Upper lobe of left lung (tissue), 6 donors: ENCODE measurements at places on chromosomes 7 and 10. TPM values are rescaled to one million over a fixed set of nuclear protein-coding genes. Genes with fewer than 3 reads are reported as not detected.

GRCh38 chr10:89503652-89504370 is 31.6 kb downstream of the SLC16A12 start:
- no peak overlapping the region for H3K27ac ChIP-seq
- DNase-seq: no peak
- no peaks in the 10 kb centered on the region for H3K4me1 ChIP-seq
- H3K36me3 ChIP-seq: no peaks in the 10 kb centered on the region
- H3K4me3 ChIP-seq: no peak overlapping the region

PON2 gene
- total RNA-seq: 212 TPM

- H3K4me1 ChIP-seq: no peaks in the 10 kb centered on the region
- no peak overlapping the region for H3K4me3 ChIP-seq
- no peak overlapping the region for H3K27ac ChIP-seq
- no peaks in the 10 kb centered on the region for H3K36me3 ChIP-seq
Observed at GRCh38 chr7:132527467-132528410, 48.5 kb downstream of the PLXNA4 start.

DNA sequence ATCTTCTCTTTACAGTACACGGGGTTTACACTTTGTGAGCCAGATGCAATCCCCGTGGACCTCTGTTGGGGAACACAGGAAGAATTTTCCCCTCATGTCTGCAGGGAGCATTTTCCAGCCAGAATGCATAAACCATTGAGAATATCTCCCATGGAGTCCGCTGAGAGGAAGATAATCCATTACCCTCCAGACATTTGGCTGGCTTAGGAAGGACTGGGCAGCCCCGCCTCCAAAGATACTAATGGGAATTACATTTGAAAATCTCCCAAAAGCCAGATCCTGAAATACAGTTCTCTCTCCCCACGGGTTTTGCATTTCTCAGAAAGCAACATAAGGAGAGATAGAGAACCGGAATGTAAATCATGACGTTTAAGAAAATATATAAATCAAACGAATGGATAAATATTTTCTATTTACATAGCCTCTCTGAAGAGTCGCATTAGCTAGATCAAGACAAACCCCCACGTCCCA is 53.5 kb downstream of the TRIL start:
- no peaks in the 10 kb centered on the region for H3K27me3 ChIP-seq
- no peak overlapping the region for H3K27ac ChIP-seq
- H3K36me3 ChIP-seq: no peaks in the 10 kb centered on the region
- no peak for DNase-seq
- peak overlapping the region; percentile 38 for H3K4me3 ChIP-seq

TUBAL3 gene
- total RNA-seq: 0.59 TPM

DNA sequence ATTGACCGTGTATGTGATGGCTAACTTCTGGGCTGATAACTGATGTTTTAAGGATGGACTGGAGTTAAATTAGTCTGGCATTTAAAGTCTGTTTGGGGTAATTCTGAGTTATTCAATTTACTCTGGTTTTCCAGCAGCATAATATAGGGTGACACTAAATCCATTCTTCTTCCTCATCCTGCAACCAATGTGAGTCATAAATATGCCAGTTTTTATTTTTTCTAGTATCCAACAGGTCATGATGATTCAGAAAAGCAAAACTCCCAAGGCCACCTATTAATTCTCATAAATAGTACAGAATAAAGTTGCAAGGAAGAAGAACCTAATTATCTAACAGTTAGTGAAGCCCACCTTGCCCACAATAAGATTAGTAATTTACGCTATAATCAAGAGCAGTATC is 7.5 kb upstream of the EPHB6 start:
- H3K27ac ChIP-seq: no peak overlapping the region
- no peaks in the 10 kb centered on the region for H3K36me3 ChIP-seq
- DNase-seq: no peak
- no peak overlapping the region for H3K4me3 ChIP-seq
- no peaks in the 10 kb centered on the region for H3K4me1 ChIP-seq

DNA sequence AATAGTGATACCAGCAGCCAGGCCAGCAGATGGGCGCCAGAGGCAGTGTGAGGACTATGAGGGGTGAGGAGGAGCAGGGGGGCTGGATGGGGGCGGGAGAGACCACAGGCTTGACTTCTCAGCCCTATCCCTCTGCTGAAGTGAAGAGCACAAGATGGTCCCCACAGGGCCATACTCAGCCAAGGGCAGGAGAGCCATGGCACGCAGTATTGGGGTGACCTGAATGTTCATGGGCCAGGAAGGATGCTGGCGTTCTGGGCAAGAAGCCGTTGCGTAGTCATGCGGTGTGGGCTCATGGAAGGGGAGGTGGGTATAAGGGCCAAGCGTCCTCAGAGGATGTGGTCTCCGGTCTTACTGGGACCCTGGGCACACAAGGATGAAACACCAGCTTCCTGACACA is 146.3 kb downstream of the PRKAG2 start:
- DNase-seq: no peak
- H3K4me3 ChIP-seq: no peak overlapping the region
- no peaks in the 10 kb centered on the region for H3K27me3 ChIP-seq
- H3K4me1 ChIP-seq: peaks cover 12% of the 10 kb centered on the region

ENO4 gene
- total RNA-seq: 3.0 TPM

- H3K27me3 ChIP-seq: no peaks in the 10 kb centered on the region
- no peaks in the 10 kb centered on the region for H3K36me3 ChIP-seq
- no peak overlapping the region for H3K4me3 ChIP-seq
- no peak overlapping the region for H3K27ac ChIP-seq
Observed at GRCh38 chr10:21060626-21061025, 163.5 kb upstream of the NEBL start.

DNA sequence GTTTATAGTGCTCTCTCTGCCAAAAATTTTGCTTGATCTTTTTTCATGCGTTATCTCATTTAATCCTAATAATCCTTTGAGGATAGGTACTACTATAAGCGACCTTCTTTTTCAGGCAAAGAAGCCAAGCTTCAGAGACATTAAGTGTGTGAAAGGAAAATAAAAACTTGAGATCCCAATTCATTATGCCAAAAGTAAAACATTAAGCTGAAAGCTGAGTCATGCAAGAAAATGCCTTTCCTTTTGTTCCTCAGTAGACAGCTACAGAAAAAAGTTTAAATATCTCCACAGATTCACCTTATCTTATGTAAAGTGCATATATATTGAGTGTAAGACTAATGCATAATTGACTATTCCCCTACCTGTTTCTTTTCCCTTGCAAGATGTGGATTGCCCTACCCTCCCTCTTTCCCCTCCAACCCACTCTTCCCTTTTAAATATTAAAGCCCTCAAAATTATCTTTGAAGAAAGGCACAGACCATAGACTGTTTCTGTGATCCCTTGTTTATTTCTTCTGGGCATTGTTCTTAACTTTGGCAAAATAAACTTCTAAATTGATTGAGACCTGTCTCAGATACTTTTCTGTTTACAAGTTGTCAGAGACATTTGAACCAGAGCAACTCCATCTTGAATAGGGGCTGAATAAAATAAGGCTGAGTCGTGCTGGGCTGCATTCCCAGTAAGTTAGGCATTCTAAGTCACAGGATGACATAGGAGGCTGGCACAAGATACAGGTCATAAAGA is 1139.9 kb upstream of the LRRN3 start:
- H3K4me3 ChIP-seq: no peak overlapping the region
- no peak for DNase-seq
- H3K27ac ChIP-seq: no peak overlapping the region
- no peaks in the 10 kb centered on the region for H3K4me1 ChIP-seq
- H3K27me3 ChIP-seq: no peaks in the 10 kb centered on the region

- H3K27me3 ChIP-seq: no peaks in the 10 kb centered on the region
- H3K27ac ChIP-seq: no peak overlapping the region
- peaks cover 10% of the 10 kb centered on the region for H3K4me1 ChIP-seq
- H3K4me3 ChIP-seq: no peak overlapping the region
- no peaks in the 10 kb centered on the region for H3K36me3 ChIP-seq
Observed at GRCh38 chr7:134721171-134721570, 58.3 kb upstream of the CALD1 start.

DNA sequence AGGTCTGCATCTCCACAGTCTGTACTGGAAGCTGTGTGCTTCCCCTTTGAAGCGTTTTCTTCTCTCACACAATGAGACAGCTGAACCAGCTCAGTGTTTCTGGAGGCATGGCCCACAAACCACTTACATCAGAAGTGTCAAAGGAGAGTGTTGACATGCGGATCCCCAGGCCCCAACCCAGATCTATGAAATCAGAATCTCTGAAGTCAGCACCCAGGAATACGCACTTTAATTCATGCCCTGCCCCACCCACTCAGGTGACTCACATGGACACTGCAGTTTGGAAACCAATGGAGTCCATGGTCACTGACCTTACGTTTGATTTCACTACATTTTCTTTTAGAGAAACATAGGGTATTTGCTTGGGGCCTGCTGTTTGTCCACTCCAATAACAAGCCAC is 19.0 kb downstream of the TLL2 start:
- no peak overlapping the region for H3K4me3 ChIP-seq
- H3K27ac ChIP-seq: no peak overlapping the region
- no peaks in the 10 kb centered on the region for H3K36me3 ChIP-seq

- H3K36me3 ChIP-seq: no peaks in the 10 kb centered on the region
- no peak overlapping the region for H3K27ac ChIP-seq
- H3K4me3 ChIP-seq: no peak overlapping the region
Observed at GRCh38 chr7:126223729-126224128, 1029.0 kb downstream of the GRM8 start.

- no peak for DNase-seq
- no peaks in the 10 kb centered on the region for H3K27me3 ChIP-seq
- no peak overlapping the region for H3K27ac ChIP-seq
Observed at GRCh38 chr7:116984511-116984910, 31.2 kb downstream of the ST7 start.

DNA sequence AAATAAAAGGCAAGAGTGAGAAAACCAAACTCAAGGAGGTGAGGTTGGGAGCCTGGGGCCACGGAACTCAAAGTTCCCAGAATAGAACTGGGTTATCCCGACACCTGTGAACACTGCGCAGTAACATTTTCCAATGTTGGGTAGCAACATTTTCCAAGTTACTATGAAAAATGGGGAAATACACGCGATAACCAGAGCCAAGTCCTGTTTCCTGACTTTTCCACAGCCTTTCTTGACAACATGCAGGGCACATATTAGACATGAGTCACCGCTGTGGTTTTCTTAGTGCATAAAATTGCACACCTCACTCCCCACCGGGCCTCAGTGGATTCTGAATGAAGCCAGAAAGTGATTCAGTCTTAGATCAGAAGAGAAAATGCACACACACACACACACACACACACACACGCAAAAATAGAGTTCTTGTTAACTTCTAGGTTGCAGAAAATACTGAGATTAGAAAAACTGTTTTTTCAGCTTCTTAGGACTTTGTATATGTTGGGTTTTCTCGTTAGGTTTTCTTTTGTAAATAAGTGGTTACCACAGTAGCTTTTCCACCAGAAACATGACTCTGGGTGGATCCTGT is 70.0 kb downstream of the CAMK1D start:
- DNase-seq: no peak
- no peak overlapping the region for H3K4me3 ChIP-seq
- H3K27me3 ChIP-seq: no peaks in the 10 kb centered on the region

PRSS37 gene
- total RNA-seq: not detected

PRR15 gene
- total RNA-seq: 2.8 TPM

- H3K27ac ChIP-seq: peak overlapping the region; percentile 75
- no peaks in the 10 kb centered on the region for H3K36me3 ChIP-seq
- H3K4me1 ChIP-seq: peaks cover 78% of the 10 kb centered on the region
- no peak overlapping the region for H3K4me3 ChIP-seq
- peak; percentile 76 for DNase-seq
Observed at GRCh38 chr10:35372329-35372728, 36.0 kb downstream of the CCNY start.

DNA sequence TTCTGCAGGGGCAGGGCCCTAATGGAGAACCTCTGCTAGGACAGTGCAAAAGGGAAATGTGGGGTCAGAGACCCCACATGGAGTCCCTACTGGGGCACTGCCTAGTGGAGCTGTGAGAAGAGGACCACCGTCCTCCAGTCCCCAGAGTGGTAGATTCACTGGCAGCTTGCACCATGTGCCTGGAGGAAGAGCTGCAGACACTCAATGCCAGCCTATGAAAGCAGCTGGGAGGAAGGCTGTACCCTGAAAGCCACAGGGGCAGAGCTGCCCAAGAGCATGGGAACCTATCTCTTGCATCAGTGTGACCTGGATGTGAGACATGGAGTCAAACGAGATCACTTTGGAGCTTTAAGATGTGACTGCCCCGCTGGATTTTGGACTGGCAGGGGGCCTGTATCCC is 20.3 kb upstream of the GNAT3 start:
- H3K27me3 ChIP-seq: no peaks in the 10 kb centered on the region
- DNase-seq: no peak
- H3K36me3 ChIP-seq: no peaks in the 10 kb centered on the region

DNA sequence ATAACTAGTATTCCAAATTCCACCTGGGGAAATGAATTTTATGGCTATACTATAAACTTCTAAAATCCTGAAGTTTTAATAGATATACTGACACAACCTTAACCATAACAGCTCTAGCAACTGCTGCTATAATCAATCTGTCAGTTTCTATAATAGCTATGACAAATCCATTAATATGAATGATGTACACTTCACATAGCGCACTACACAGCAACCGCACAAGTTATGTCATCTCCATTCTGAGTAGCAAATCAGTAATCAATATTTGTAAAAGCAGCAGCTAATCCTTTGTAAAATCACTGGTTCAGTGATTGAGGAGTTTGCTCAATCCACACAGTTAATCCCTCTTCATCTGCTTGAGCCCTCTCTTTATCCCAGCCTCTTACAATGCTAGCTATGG is 105.3 kb downstream of the SKAP2 start:
- no peak overlapping the region for H3K4me3 ChIP-seq
- no peaks in the 10 kb centered on the region for H3K36me3 ChIP-seq
- H3K27me3 ChIP-seq: no peaks in the 10 kb centered on the region
- H3K4me1 ChIP-seq: no peaks in the 10 kb centered on the region

- DNase-seq: no peak
- no peaks in the 10 kb centered on the region for H3K36me3 ChIP-seq
- no peak overlapping the region for H3K4me3 ChIP-seq
- H3K4me1 ChIP-seq: no peaks in the 10 kb centered on the region
- H3K27me3 ChIP-seq: no peaks in the 10 kb centered on the region
Observed at GRCh38 chr10:126588024-126588423, 82.5 kb downstream of the C10orf90 start.

GRCh38 chr10:3452173-3452626 is 279.6 kb upstream of the PITRM1 start:
- H3K27me3 ChIP-seq: no peaks in the 10 kb centered on the region
- no peak for DNase-seq
- H3K4me1 ChIP-seq: peaks cover 14% of the 10 kb centered on the region
- H3K27ac ChIP-seq: peak overlapping the region; percentile 73
- no peaks in the 10 kb centered on the region for H3K36me3 ChIP-seq

NACAD gene
- total RNA-seq: 1.0 TPM
